ENCODE measurements at places on chromosomes 7 and 10.

DNA sequence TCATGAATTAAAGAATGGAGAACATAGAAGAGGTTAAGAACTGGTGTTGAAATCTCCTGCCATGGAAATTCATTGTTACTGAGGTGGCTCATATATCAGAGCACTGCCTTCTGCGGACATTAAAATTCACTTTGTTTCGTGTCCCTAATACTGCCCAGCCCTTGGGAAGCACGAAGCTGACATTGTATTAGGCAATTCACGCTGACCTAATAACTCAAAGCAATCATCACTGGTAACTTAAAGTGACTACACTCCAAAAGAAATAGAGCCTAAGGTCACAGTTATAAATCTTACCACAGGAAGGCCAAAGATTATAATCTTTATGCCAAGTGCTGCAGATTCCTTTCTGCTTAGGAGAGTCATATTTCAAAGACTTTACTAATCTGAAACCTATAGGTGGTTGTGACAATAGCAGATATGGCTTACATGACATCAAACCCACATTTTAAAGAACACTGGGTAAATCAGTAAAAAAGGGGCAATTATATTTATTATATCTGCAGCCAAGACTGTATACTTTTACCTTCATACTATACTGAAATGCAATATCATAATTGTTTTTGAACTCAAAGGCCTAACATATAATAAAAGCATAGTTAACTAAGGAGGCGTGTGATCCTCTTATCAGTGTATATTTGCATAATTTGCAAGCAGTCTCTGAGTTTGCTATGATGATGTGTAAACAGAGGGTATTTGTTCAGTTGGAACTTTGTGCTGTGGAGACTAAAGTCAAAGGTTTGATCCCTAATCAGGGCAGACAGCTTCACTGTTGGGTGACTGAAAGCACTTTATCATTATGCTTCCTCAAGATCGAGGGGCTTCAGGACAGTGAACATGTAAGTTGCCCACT is 51.9 kb upstream of the CAPZA2 start:
- no peak for DNase-seq

- DNase-seq: no peak
These were observed 96.3 kb upstream of the ARMC3 start for GRCh38 chr10:22831586-22831985.

DNA sequence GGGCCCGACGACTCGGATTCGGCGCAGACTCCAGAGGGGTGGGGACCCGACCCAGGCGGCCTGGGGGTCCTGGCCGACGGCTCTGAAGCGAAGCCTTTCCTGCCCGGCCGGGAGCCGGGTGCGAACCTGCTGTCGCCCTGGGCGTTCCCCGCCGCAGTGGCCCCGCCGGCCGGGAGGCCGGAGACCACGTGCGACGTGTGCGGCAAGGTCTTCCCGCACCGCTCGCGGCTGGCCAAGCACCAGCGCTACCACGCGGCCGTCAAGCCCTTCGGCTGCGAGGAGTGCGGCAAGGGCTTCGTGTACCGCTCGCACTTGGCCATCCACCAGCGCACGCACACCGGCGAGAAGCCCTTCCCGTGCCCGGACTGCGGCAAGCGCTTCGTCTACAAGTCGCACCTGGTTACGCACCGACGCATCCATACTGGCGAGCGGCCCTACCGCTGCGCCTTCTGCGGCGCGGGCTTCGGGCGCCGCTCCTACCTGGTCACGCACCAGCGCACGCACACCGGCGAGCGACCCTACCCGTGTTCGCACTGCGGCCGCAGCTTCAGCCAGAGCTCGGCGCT is 15.4 kb downstream of the ZNF316 start:
- no peak for DNase-seq

- DNase-seq: peak; percentile 53
These were observed 23.9 kb downstream of the GLCCI1 start for GRCh38 chr7:7992506-7992905.

- peak; percentile 68 for DNase-seq
These were observed 42.3 kb downstream of the NOC3L start for GRCh38 chr10:94320285-94320914.

DNA sequence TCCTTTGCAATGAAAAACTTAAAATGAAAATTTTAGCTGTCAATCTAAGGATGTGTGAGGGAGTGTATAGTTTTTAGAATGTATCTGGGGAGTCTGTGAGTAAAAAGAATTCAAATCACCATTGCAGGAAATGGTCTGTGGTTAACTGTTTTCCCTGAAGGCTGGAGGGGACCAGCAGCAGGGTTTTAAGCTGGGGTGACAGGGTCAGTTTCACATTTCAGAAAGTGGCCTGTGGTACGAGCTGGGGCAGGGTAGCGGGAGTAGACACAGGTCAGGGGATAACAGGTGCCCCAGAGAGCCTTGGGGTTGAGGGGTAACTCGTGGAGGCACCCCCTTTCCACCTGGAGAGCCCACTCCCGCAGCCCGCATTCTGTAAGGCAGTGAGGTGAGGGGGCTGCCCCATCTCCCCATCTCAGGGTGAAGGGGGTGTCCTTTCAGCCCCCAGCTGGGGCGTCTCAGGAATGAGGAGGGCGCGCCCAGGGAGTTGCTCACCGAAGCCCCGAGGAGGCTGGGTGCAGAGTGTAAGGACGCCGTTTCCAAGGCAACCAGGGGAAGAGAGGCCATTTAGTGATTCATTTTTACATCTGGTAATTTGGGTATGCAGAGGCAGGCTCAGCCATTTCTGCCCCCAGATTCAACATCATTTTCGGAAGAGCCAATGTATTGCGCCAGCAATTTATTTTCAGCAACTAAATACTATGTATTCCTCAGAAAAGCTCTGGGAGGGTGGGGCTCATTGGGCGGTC is 168.9 kb downstream of the SLIT1 start:
- no peak for DNase-seq

GRCh38 chr10:62972103-62972502 is 155.9 kb upstream of the EGR2 start:
- no peak for DNase-seq

DNA sequence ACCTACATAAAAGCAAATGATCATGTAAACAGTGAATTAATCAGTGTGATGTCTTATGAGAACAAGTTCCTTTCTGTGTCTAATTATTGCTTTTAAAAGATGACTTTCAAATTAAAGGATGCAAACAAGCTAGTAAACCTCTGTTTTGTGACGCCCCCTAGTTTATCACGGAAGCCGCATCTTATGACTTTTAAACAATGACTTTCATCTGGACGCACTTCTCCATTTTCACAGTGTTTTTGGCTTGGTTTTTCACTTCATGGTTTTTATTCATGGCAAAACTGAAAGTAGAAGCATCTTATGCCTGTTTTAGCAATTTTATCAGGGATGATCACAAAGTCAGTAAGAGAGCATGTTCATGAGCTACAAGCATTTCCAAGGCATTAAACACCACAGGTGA is 35.0 kb downstream of the ITGA8 start:
- no peak for DNase-seq

DNA sequence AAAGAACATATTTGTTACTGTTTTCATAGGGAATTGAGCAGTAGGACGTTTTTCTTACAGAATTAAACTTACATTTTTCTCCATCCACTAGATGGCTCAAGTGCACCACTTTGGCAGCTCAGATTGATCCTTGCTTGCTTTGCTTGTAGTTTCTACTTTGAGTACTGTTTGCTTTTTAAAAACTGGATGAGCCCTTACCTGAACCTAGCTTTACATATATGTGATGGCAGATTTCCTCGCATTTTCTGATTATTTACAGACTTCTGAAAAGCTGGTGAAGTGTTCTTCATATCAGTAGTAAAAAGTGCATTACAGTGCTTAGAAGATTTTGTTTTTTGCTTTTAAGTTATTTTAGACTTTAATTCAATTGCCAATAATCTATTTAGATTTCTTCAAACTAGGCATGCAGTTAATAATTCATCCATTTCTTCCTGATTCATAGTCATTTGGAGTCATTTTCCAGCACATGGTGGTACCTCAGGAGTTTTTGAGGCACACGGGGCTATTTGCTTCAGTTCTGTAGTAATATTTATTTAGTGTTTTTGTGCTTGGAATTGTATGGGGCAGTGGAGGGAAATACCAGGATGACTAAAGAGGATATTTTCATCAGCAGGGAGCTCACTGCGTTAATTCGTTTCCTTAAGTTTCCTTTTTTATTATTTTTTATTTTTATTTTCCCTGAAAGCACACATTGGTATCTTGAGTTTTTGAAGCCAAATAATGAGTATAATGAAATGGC is 57.3 kb downstream of the MAPK8 start:
- peak; percentile 82 for DNase-seq

DNA sequence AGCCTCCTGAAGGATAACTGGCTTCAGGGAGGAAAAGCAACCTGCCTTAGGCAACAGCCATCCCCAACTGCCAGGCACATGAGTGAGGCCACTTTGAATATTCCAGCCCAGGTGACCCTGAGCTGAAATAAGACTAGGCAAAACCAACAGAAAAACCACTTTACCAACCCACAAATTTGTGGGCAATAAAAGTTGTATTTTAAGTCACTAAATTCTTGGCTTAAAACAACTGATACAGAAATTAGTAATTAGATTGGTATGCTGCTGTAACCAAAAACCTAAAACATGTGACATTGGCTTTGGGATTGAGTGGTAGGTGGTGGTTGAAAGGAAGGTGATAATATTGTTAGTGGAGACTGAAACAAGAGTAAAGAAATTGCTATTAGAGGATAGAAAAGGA is 39.9 kb downstream of the ABCB4 start:
- DNase-seq: peak; percentile 7

- peak; percentile 50 for DNase-seq
These were observed at the start of gene CHST3 for GRCh38 chr10:71964098-71964742. Gene CHST3 (plus strand): TSS chr10:71964395. CDS start chr10:72005843, 41,448 bp downstream.

DNA sequence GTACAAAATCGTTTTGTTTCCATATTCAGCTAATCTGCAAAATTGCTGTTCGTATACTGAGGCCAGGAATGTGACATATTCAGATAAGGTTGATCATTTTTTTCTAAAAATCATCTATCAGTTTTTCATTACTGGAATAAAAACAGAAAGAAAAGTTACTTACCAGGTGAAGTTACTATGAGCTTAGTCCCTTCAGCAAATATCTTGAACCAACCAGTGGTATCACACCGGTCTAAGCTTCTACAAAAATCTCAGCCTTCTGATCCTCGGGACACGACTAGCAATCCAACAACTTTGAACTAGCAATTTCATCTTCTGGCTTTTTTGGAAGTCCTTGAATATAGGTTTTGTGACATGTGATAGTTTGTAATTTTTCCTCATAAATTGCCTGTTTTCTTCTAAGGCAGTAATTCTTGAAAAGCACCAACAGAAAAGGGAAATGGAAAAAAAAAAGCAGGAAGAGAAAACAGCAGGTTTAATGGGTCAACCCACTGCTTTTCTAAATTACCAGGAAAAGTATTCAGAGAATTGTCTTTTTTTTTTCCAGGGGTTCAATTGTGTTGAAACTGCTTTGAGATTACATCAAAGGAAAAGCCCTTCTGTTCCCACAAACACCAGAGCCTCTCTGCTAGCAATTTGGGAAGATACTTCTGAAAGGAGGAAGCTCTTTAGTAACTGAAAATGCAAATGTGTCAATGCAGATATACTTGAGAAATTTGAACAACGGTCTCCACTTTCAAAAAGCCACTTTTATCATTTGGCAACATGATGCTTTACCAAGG is 2.9 kb upstream of the TARP start:
- no peak for DNase-seq

GRCh38 chr7:116902867-116903266 is 40.5 kb downstream of the CAPZA2 start:
- no peak for DNase-seq

- DNase-seq: peak; percentile 75
These were observed 3.4 kb upstream of the ARHGAP22 start for GRCh38 chr10:48608279-48608681.

DNA sequence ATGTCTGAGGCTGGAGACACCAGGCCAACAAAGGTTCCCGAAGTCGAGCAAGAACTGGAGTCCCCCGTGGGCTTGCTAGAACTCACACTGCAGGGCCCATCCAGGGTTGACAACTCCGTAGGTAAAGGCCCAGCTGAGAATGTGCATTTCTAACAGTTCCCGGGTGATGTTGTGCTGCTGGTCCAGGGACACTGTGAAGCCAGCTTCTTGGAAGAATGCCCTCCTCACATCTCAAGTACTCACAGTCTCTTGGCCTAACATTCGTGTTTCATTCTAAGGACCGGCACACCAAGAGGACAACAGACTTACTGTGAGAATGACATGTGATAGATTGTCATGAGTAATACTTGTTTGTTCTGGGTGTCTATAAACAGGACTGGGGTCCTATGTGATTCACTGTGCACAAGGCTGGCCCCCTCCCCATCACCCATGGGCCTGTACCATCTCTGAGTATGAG is 682.3 kb upstream of the IGFBP3 start:
- no peak for DNase-seq

- no peak for DNase-seq
These were observed 311.4 kb downstream of the ADARB2 start for GRCh38 chr10:1425879-1426278.

- no peak for DNase-seq
These were observed 164.4 kb downstream of the GLRX3 start for GRCh38 chr10:130300608-130301020.

GRCh38 chr10:93941606-93942005 is 47.8 kb downstream of the SLC35G1 start:
- no peak for DNase-seq

DNA sequence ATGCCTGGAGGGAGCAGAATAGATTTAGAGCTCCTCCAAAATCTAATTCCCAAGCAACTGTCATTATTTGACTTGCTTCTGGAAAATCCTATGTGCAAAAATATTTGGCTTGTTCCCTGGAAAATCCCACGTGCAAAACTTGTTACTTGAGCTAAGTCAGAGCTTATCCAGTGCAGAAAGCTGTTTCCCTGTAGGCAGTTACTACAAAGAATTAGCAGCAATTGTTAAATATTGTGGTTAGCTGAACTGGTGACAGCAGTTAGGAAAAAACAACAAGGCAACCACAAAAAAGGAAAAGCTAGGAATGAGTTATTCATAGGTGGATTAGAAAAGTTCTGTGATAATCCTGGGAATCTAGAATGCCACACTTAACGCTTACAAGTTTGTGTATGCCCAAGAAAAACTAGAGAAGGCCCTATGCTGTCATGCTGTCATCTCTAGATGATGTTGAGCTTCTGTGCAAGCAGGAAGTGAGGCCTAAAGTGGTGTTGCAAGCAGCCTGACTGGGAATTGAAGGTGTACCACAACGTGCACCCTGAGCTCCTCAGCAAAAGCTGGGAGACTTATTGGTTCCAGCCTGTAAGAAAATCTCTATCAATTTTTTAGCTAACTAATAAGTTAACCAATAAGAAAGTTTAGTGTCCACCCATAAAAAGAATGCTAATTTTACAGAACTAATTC is 738.6 kb upstream of the LRRTM3 start:
- DNase-seq: no peak

GRCh38 chr7:155585532-155585895 is 39.2 kb upstream of the CNPY1 start:
- no peak for DNase-seq

- DNase-seq: no peak
These were observed 11.9 kb upstream of the OR6V1 start for GRCh38 chr7:143040209-143040715.

GRCh38 chr10:21511095-21511570 is 14.3 kb downstream of the SKIDA1 start:
- DNase-seq: no peak

DNA sequence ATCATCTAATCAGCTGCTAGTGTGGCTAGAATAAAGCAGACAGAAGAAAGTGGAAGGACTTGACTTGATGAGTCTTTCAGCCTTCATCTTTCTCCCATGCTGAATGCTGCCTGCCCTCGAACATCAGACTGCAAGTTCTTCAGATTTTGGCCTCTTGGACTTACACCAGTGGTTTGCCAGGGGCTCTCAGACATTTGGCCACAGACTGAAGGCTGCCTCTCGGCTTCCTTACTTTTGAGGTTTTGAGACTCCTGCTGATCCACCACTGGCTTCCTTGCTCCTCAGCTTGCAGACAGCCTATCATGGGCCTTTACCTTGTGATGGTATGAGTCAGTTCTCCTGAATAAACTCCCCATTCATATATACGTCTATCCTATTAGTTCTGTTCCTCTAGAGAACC is 26.0 kb downstream of the PLPP4 start:
- DNase-seq: no peak
